ENCODE measurements at places on chromosomes 7 and 10.

DNA sequence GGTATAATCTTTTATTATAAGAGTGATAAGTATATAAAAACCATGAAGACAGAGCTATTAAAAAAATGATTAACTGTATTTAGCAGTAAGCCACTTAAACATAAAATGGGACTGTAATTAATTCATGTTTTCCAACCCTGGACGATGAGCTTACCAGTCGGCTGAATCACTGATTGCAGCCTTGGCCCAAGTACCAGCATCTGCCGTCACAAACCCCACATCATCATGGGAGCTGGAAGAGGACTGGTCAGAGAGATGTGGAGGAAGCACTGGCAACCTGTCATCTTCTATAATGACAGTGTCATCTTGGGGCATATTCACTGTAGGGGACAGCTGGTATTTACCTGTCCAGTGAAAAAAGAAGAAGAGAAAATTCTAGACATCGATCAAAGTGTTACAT, 473.6 kb downstream of the PARD3 start:
- DNase-seq, result no peak

GRCh38 chr10:129032372-129033313, 434.4 kb upstream of the MGMT start:
- DNase-seq, result no peak

GRCh38 chr7:139481364-139481763, 2.1 kb downstream of the KLRG2 start:
- no peak for DNase-seq

DNA sequence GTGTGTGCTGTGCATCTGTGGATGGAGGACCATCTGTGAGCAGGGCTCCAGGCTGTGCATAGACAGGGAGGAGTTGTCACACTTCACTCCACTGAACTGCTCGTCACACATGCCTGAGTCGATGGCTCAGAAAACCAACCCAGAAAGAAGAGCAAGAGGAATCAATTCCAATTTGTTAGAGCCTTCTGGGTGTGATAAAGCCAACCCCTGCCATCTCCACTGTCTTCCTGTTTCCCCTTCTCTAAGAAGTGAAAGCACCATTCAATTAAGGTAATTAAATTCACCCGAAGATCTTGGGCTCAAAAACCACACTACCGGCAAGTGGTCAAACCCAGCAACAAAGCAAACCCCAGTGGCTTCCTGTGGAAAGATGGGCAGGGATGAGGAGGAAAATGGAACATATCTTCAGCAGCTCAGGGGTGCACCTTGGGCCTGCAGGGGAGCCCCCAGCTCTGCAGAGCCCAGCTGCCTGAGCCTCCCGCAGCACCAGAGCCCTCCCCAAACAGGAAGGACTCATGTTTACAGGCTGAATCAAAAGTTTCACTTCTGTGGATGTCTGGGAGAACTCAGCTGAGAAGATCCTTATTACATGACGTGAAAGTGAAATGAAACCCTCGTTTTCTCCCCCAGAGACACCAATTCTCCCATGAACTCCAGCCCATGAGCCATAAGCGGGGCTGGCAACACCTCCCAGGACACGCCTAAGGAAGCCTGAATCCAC, 10.9 kb downstream of the C10orf71 start:
- no peak for DNase-seq

- DNase-seq, result no peak
These were observed 55.0 kb upstream of the NKX6-2 start for GRCh38 chr10:132840698-132841614.

DNA sequence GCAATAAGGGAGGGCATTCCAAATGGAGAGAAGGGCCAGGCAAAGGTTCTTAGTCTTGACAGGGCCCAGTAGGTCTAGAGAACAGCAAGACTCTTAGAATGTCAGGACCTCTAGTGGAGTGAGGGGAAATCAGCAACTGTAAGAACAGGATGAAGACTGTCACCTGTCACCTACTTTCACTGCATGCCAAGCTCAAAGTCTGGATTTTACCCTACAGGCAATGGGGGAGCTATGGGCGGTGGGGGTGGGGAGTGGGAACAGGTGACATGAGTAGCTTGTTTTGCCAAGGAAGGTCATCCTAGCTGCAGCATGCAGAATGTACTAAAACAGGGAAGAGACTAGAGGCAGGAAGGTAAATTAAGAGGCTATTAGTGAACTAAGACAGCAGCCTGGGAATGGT, 18.3 kb downstream of the GOT1 start:
- DNase-seq, result no peak
